Thymus (tissue), 14 donors: ENCODE measurements at places on chromosomes 3 and 15.

- DNase-seq, result peak; percentile 27
Observed at GRCh38 chr3:169467751-169468150, 195.8 kb downstream of the MECOM start.

GRCh38 chr3:66501483-66502244, 842 bp upstream of the LRIG1 start:
- no peak for DNase-seq

DNA sequence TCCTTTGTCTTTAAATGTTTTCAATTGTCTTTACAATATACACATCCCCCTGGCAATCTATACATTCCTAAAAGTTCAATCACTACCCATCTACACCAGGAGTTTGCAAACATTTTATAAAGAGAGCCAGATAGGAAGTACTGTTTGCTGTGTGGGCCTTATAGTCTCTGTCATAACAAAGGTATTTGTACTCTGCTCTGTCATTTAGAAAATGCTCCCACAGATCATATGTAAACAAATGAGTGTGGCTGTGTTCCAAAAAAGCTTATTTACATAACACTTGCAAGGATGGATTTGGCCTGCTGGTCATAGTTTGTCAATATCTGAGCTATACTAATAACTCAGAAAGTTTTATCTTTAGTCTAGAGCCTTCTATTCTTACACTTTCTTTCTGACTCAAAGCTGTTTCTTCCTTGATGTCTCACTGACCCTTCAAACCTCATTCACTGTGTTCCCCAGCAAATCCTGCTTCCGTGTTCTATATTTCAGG, 511.9 kb downstream of the GBE1 start:
- DNase-seq, result no peak

GRCh38 chr3:24506966-24507775, 12.5 kb upstream of the THRB start:
- no peak for DNase-seq

- no peak for DNase-seq
Observed at GRCh38 chr3:105499961-105500360, 133.3 kb downstream of the ALCAM start.

DNA sequence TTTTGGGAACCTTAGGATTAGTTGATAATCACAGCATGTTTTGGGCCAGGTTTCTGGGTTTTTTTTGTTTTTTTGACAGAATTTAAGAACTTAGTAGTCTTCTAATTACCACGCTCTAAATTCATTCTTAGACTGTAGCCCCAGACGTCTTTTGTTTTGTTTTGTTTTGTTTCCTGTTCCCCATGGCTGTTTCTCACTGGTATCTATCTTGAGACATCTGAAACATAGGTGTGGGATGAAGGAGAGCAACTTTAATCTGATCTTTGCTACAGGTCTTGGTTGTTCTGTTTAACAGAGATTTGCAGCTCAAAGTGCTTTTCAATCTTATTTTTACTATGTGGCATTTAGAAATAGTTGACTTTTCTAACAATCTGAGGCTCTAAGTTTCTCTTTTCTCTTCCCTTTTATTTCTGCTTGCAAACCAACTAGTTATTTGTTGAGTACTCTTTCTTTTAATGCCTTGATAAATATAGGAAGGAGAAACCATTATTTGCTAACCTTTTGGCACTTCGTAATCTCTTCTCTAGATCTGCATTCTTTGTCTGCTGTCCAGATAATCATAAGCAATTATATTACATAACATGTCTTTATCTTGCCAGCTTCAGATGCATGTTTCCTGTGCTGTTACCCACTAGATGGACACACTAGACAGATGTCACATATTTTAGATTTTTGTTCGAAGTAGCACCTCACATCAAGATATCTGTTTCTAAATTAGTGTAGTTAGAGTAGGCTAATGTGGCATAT, 40.9 kb downstream of the FBXL2 start:
- DNase-seq, result peak; percentile 2

GRCh38 chr3:77320514-77320913, 280.6 kb downstream of the ROBO2 start:
- no peak for DNase-seq

DNA sequence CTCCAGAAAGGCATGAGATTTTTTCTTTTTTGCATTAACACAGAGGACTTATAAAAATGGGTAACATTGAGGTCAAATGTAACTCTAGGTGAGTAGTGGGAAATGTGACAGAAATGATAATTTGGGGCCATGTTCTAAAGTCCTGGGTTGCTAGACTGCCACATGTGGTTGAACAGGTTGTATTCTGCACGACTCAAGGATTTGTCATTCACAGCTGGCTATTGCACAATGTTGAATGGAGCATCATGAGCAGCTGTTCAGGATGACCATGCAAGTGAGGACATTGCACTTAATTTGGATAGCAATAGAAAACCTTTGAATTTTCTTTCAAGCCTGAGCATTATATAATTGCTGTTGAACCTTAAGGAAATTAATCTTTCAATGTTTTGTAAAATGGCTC, 396.6 kb downstream of the NAALADL2 start:
- no peak for DNase-seq

DNA sequence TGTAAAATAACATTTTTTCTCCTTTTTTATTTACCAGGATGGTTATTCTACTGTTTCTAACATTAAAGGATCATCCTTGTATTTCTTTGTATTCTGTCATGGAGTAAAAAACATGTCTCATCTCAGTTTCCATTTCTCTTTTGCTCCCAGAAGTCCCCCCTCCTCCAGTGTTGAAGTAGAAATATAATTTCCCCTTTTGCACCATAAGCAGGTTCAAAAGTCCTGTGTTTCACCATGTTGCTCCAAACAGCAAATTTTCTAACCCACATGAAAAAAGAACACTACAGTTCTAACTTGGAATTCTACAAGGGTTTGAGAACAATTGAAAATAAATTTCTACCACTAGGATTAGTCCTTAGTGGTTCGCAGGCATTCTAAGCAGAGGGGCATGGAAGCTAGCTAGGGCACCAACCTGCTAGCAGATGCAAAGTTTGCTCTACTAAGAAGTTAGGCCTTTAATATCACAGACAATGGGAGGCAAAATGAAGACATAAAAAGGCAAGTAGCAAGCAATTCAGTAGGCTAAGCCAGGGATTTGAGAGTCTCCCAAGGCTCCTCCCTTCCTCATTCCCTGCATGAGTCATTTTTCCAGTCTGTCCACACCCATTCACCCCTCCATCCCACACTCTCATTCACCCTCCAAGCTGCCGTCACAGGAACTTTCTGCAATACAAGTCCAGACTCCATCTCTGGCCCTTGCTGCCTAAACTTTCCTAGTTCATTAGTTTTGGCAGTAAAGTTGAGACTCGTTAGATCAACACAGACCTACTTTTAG, 2.3 kb upstream of the MBNL1 start:
- no peak for DNase-seq

DNA sequence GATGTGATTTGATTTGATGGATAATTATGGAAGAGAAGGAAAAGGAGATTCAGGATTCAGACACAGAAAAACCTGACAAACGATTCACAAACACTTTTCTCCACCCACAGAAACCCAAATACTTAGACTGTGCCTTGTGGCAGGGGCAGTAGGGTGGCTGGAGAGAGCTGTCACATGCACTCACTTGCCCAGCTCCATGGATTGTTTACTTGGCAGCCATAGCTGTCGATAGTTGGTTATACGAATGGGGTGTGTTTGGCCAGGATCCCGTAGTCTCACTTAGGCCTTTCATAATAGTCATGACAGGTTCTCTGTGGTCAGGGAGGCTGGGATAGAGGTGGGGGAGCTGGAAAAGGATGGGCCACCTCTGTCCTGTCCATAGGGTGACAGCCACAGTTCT, 76.9 kb downstream of the CACNA1D start:
- DNase-seq, result no peak

DNA sequence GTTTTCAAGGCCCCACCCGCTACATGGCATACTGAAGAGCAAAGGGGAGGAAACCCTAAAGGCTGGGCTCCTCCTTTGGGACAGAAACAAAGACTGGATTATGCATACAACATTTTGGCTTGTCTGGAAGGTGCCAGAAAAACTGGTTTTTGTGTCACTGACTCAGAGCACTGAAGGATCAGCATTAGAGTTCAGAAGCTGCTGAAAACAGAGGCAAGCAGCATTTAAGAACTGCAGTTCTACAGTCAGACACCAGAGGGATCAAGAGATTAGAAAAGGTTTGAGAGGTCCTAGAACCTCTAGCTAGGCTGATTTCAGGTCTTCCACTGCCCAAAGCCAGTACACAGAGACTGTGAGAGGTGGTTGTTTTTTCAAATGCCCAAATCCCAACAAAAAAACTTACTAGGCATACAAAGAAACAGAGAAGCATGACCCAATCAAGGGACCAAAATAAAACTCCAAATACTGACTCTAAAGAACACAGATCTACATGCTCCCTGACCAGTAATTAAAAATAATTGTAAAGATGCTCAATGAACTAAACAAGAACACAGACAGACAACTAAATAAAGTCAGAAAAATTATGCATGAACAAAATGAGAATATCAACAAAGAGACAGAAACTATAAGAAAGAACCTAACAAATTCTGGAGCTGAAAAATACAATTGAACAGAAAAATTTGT, 91.2 kb downstream of the SENP2 start:
- DNase-seq, result peak; percentile 44

- no peak for DNase-seq
Observed at GRCh38 chr15:20368974-20369373, 172.6 kb downstream of the GOLGA6L6 start.

DNA sequence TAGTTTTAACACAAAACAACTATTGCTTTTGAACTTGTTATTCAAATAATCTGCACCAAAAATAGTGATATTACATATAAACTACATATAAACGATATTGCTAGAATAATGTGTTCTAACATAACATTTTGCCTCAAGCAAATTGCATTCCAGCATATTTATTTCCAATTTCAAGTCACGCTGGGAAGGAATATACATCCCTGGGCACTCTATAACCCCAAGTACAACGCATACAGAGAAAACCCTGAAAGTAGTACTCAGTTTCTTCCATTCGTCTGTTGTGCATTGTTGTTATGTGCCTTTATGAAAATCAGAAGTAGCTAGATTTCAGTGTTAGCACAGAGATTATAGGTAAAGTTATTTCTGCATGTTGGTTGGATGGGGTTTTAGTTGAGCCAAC, 251.5 kb downstream of the TUSC7 start:
- DNase-seq, result no peak

DNA sequence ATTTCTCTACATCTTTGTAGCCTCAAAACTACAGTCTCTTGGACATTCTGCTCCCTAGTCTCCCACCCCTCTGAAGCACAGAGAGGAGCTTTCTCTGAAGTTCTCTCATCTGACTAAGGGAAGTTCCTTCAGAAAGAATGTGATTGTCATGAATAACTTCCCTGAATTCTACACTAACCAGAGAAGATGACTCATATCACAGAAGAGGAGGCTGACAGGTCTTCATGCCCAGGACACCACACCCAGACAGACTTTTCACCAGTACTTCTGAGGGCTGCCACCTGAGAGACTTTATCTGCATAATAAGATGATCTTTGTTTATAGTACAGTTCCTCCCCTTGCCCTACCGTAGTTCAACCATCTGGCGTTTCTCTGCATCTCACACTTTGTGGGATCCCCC, 52.8 kb downstream of the CDIN1 start:
- DNase-seq, result no peak

DNA sequence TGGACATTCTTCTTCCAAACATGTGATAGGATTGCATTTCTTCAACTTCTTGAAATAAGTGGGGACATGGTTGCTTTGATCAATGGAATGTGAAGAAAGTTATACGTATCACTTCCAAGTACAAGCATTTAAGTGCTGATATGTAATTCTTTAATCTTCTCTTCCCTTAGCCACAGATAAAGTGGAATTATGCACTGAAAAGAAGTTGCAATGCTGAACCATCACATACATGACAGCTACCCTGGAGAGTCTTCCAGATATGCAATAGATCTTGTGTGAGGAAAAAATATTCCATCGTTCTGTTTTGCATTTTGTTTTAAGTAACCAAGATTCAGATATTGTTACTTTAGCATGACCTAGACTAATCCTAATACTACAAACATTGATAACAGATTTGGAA, 674.3 kb downstream of the NSUN3 start:
- no peak for DNase-seq

DNA sequence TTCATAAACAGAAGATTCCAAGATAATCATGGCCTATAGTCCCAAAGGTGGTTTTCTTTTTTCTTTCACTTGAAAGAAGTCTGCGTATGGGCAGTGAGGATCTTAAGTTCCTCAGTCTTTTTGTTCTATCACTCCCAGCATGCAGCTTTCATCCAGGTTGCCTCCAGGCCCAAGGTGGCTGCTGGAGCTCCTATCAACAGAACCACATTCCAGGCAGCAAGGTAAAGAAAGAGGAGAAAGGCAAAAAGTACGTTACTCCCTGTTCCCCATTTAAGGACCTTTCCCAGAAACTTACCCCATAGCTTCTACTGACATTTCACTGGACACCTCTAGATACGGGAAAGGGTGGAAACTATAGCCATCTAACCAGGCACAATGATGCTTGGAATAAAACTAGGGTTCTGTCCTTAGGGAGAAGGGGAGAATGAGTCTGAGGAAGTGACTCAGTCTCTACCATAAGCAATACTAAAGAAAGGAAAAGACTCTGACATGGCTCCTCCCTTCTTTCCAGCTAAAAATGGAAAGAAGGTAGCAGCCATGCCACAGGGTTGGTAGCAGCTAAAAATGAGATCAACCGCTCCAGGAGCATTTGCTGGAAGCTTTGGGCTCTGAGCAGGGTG, 313.9 kb upstream of the NR2E3 start:
- no peak for DNase-seq

DNA sequence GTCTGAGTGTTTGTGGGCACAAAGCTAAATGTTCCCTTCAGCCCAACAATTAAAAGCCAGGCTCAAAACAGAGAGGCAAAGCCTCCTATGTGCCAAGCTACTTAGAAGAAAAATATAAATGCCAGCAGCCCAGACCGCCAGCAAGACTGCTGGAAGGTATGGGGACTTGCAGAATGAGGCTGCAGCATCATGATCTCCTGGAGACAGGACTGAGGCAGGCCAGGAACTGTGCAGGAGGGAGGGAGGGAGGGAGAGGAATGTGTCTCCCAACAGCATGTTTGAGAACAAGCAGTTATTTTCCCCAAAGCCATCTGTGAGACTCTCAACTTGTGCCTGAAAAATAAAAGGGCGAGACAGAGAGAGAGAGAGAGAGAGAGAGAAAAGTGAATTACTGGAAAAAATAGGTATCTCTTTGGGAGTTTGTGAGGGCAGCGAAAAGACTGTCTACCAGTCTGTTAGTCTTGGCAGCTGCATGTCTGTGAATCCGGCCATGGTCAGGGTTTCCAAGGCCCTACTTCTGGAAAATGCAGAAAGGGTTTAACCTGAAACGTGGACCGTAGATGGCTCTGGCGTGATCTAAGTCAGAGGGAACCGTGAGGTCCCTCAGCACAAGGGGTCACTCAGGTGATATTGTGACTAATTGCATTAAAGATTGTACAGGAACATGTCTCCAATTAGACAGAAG, 139.7 kb upstream of the COL8A1 start:
- no peak for DNase-seq

GRCh38 chr3:29072611-29073010, 208.3 kb upstream of the RBMS3 start:
- no peak for DNase-seq

GRCh38 chr15:68555679-68556037, 23.1 kb upstream of the CORO2B start:
- no peak for DNase-seq

- no peak for DNase-seq
Observed at GRCh38 chr3:14786369-14786768, 32.4 kb upstream of the FGD5 start.

GRCh38 chr3:125351814-125352456, 23.2 kb downstream of the ZNF148 start:
- no peak for DNase-seq
